ENCODE measurements at places on chromosomes 11 and 22.

DNA sequence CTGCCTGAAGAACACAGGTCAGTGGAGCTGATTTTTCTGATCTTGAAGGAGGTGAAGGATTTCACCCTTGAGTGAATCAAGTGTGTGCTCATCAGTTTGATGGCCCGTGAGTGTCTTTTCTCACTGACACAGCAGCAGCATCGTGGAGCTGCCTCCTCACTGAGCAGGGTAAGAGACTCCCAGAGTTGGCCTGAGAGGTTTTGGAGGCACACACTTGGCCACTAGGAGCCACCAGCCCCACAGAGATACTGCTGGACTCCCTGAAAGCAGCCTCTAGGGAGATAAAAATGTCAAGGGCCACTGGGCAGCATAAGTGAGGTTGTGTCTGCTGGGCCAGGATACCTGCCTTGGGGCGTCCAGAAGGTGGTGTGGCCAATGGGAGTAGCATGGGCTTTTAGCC lies 245.4 kb downstream of the GRIK4 start:
- no peak for DNase-seq

- no peak for DNase-seq
Measured at GRCh38 chr11:46671958-46672315, 28.5 kb downstream of the ARHGAP1 start.

DNA sequence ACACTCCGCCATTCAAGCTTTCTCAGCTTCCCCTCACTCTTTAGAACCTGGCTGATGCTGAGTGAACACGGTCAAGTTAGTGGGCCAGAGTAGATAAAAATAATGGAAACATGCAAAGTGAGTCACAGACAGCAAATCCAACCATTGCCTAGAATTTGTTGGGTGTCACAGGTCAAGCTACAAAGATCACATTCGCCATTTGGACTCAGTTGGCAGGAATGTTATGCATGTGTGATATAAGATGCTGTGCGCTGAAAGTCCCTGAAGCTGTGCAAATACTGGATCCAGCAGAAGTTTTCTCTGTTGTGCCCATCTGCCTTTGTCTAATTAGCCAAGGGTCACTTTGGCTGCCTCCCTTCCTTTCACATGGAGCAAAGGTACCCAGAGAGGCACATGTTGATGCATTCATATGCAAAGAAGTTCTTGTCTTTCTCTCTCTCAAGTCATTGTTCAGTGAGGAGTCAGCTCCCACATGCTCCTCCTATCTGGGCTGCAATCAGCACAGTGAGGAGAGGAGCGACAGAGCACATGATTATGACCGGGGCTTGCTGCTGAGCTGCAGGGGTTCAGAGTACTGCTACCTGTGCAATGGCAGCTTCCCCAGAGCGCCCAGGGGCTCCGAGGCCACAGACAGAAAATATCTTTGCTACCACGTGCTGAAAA lies 39.7 kb downstream of the FLI1 start:
- peak; percentile 64 for DNase-seq

GRCh38 chr22:38490915-38491314 lies 15.2 kb downstream of the DDX17 start:
- DNase-seq: no peak

- DNase-seq: peak; percentile 52
Measured at GRCh38 chr11:120801801-120802689, 221.9 kb upstream of the TBCEL start.

DNA sequence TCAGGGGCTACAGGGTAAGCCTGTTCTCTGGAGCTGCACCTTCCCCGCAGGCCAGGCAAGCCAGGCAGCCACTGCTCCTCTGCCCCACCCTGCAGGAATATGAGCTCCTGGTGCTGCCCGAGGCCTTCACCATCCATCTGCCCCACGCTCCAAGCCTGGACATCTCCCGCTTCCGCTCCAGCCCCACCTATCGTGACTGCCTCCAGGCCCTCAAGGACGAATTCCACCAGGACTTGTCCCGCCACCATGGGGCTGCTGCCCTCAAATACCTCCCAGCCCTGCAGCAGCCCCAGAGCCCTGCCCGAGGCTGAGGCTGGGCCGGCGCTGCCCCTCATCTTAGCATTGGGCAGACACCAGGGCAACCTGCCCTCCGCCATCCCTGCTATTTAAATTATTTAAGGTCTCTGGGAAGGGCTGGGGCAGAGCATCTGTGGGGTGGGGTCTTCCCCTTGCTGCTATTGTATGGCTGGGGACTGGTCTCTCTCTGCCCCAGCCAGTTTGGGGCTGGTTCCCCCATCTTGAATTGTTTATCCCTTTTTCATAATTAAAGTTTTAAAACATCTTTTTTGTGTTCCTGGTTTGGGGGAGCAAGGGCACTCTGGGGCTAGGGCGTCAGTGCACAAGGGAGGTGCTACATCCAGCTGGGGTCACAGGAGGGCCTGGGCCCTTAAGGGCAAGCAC lies 6.2 kb downstream of the LARGE2 start:
- no peak for DNase-seq

DNA sequence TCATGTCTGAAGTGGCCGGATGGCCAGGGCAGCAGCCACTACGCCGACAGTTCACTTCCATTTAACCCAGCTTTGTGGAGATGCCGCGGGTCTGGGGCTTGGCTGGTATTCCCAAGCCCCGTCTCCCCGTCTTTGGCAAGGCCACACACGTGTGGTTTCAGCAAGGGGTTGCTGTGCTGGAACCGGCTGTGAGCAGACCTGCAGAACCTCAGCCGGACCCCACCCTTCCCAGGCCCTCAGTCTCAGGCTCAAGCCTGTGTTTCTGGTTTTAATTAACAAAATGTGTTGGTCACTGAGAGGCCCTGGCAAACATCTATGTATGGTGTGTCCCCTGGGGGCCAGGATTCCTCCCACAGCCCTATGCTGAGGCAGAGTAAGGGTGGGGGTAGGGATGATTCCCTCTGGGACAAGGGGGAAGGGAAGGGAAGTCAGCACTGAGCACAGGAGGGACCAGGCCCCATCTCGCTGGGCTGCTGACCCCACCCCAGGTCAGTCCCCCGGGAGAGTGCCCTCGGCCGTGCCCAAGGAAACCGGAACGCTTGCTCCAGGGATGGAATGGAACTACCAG lies 9.3 kb downstream of the OSBPL5 start:
- DNase-seq: peak; percentile 69

DNA sequence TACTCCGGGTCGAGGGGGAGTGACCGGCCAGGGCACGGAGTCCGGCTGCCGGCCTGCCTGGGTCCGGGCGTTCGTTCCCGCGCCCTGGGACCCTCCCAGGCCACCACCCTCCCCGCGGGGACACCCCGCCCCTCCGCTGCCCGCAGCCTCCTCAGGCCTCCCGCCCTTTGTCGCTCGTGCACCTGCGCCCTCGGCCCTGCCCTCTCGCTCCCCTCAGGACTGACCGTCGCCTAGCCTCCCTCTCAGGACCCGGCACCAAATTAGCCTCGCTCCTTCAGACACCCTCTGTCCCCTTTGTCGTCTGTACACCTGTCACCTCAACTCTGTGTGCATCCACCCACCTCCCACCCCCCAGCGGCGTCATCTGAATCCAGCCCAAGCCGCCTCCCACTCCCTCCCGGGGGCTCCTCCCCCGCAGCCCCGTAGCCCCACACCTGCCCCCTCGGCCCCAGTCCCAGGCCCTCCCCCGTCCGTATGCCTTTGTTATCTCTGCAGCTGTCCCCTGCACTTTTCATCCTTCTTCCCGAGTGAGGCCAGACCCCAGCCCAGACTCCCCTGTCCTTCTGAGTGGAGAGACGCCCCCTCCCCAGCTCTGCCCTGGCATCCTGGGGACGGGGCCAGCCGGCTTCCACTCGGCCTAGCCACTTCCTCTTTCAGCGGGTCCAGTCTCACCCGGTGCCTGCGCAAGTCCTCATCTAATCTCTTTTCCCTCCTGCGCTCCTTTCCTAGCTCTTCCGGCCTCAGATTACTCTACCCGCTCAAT lies 643 bp downstream of the TIGD3 start:
- peak; percentile 82 for DNase-seq

- DNase-seq: no peak
Measured at GRCh38 chr22:16969508-16970327, 38.3 kb downstream of the GAB4 start.

DNA sequence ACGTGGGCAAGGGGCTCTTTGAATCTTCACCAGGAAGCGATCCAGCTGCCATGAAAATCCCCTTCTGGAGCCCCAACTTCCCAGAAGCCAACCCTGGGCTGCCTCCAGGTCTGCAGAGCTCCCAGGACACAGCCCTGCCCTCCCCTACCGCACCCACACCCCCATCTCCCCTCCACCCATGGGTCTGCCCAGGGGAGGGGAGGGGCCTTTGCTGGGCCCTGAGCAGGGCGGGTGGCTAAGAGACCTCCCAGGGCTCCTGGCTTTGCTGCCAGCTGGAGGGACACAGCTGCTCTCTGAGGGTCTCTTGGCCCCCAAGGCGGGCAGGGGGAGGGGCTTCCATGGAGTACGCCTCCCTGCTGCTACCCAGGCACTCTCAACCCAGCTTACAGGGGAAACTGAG lies 64.1 kb downstream of the WNT7B start:
- no peak for DNase-seq

- peak; percentile 47 for DNase-seq
Measured at GRCh38 chr11:9313648-9314290, 624 bp downstream of the TMEM41B start.

DNA sequence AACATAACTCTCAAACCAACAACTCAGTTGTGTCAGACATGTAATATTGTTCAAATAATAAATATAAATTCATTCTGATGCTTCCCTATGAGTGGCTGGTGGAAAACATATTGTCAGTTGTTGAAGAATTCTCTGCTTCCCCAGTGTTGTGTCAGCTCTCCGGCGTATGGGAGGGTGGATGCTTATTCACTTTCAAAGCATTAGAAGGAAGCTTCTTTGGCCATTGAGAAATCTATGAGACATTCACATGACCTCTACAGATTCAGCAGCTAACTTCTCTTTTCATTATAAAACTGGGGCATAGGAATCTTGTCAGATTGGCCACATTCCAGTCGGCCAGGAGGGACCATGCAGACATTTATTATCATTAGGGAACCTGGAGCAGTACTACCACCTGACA lies 2.9 kb downstream of the OR51V1 start:
- no peak for DNase-seq

DNA sequence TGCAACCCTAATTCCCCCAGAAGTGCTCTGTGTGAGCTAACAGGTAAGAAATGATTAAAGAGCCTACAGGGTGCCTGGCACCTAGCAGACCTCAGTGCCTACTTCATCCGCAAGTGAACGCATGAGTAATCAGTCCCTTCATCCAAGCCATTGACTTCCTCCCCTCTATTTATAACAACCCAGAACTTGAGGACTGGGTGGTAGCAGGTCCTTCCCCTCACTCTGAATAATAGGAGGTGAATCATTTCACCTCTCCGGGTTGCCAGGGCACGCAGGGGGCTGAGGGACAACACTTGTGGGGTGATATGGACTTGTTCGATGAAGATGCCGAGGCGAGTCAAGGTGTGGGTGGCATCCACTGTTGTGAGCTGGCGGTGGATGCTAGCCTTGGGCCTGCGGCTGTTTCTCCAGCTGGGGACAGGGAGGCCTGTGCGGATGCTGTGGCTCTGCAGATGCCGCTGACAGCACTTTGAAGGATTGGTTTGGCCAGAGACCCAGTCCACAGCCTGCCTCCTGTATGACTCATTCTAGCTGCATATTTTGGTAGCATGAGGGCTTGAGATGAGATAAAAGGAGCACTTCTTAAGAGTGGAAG lies 11.7 kb upstream of the SORL1-AS1 start:
- DNase-seq: peak; percentile 75

DNA sequence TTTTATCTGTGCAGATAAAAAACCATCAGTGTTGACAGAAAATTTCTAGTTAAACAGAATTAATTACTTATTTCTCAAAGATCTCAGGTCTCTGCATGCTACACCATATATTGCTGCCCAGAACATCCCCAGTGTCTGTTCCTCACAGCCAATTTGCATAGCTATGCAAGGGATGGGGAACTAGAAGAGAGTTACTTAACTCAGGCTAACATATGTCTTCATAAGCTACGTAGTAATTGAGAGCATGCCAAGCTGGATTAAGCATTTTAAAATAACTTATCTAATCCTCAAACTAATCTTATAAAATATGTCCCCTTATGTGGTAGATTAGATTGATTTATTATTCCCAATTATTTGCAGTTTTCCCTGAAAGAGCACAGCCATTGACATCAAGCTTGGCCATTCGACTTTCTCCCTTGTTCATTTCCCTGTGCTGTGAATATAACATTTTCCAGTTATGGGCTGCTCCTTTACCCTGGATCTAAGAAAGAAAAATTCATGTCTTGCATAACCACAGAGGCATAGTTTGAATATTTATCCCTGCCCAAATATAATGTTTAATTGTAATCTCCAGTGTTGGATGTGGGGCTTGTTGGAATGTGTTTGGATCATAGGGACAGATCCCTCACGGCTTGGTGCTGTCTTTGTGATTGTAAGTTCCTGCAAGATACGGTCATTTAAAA lies 69.1 kb downstream of the C11orf87 start:
- DNase-seq: no peak

DNA sequence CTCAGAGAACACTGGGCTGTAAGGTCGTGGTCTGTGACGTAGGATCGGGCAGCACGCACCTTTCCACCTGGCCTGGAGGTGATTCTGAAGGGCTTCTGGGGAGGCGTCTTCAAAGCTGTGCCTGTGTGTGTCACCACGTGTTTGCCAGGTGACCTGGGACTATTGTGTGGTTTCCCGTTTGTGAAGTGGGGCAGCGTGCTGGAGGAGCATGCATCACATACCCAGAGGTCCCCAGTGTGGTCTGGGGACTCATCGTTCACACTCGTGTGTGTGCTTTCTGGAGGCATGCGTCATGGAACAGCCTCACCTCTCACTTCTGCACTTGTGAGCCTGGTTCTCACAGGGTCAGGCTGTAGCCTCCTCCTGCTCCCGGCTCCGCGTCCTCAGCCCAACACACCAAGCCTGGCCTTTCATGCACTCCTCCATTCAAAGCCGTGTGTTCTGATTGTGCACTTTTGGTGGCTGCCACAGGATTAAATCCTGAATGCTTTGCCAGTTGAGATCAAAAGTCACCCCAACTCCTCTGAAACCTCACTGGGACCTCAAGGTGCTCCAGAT lies 106.3 kb downstream of the KCNQ1OT1 start:
- no peak for DNase-seq

DNA sequence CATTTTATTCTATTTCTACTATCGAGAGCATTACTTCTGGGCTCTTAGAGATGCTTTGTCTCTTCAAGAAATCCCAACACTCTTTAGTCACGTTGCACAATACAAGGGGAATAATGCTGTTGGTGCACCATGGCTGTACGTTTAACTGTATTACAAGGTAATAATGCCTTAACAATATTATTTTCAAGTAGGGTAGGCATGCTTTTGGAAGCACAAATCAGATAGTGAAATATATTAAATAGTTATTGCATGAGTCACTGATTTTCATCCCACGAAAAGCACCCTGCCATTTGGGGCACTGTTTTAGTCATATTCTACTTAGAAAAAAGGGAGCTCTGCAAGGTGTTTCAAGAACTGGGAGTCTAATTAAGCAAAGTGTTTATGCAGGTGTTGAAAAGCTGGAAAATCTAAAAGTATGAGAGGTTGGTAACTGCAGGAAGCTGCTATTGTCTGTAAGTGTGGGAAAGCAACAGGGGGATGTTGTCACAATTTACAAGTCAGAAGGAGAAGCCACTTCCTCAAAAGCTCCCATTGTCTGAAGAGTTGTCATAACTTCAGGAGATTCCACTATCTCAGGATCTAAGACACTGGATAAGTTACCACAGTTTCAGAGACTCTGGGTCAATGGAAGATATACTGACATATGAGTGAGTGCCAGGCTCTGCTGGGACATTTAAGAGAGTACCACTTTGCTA lies 218.2 kb downstream of the JRKL start:
- peak; percentile 47 for DNase-seq
